ENCODE measurements at places on chromosomes 16 and 17.

GRCh38 chr16:83392743-83393142 lies 415.0 kb upstream of the HSBP1 start:
- DNase-seq, result no peak

GRCh38 chr16:87487361-87487924 lies 5.4 kb downstream of the ZCCHC14 start:
- no peak for DNase-seq

DNA sequence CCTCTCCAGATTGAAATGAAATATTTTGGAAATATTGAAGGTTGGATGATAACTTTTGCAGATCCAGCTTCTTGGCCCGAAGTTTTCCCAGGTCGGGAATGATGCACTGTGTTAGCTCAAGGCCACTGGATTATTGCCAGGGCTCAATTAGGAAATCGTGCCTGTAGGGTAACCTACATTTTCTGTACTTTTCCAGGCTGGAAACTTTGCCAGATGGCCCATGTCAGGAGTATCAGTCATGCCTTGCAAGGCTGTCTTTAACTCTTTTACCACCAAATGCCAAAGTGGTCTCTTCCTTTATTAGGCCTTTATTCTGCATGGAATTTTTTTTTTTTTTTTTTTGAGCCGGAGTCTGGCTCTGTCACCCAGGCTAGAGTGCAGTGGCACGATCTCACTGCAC lies 8.9 kb upstream of the SEC14L1 start:
- no peak for DNase-seq

DNA sequence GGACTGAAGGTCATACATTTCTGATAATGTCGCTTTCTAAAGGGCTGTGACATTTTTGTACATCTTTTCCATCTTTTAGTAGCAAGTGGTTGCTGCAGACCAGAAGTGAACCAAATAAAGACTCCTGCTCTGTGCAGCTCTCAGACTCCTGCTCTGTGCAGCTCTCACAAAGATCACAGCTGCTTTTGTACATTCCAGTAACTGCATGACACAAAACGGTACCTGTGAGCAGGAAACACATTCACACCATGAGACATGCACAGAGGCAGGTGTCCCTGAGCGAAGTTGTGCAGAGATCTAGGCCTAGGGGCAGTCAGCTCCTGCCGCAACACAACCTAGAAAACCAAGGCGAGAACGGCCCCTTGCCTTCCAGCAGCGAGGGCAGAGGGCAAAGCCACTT lies 67.5 kb downstream of the KLHDC4 start:
- no peak for DNase-seq

DNA sequence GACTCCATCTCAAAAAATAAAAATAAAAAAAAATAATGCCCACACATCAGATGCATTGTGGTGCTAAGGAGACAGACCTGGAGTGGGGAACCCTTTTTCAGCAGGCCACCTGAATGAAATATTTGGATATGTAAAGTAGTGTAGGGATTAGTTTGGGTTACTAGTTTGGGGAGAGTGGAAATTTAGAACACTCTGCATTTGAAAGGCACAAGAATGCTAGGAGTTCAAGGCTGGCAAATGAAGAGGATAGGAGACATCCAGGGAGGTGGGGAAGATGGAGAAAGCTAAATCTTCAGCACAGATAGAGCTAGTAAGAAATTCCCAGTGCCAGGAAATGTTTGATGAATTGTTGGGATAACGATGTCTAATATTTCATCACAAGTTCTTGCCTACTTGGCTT lies 298.3 kb upstream of the ERCC4 start:
- DNase-seq, result no peak

- no peak for DNase-seq
These were observed 166.2 kb upstream of the ASIC2 start for GRCh38 chr17:33459078-33459940.

All from activated CD8-positive, alpha-beta memory T cell treated with anti-CD3 and anti-CD28 coated beads for 24 hours (primary cell).